ENCODE measurements at places on chromosomes 16 and 17.

- no peak for DNase-seq
Measured at GRCh38 chr17:81022344-81022676, 12.6 kb upstream of the BAIAP2 start.

GRCh38 chr16:31333686-31334649 is 21.0 kb upstream of the ITGAX start:
- DNase-seq: peak; percentile 55

DNA sequence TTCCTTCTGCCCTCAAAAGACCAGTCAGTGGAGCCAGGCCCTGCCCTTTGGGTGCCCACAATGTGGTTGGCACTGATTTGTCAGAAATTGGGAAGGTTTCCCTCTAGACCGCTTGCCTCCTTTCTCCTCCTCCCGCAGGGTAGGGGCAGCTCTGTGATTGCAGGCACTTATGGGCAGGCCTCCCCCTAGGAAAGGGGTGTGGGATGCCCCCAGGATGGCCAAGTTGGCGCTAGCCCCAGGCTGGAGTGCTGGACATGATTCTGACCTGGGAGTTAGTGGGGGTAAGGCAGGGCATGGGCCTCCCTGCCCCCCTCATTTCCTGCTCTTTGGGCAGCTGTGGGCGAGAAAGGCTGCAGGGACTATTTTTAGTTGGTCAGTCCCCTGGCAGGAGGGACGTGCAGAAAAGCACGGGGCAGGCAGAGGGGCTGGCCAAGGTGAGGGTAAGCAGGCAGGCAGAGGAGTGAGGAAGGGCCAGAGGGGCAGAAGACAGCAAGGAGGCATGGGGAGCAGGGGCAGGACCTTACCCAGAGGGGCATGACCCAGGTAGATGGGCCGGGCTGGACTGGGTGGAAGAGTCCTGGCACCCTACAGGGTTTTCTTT is 3.3 kb downstream of the RARA start:
- DNase-seq: no peak

- DNase-seq: no peak
Measured at GRCh38 chr17:49545806-49546545, 29.7 kb upstream of the NXPH3 start.

- peak; percentile 3 for DNase-seq
Measured at GRCh38 chr17:39325528-39326240, 75.7 kb downstream of the FBXL20 start.

DNA sequence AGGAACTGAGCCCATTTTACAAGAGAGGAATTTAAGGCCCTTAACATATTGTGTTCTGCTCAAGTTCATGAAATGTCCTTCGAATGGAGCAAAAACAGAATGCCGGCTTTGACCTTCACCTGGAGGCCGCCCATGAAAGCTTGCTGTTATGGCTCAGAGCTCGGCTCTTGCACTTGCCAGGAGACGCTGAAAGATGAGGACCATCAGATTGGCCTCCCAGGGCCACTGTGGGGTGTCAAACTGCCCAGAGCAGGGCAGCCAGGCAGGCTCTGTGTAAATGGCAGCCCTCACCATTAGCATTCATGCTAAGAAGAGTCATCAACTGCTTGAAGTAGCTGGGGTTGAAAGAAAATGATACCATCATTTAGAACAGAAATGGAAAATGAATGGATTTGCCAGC is 39.3 kb downstream of the IL21R start:
- DNase-seq: no peak
